ENCODE measurements at places on chromosomes 7 and 10.

DNA sequence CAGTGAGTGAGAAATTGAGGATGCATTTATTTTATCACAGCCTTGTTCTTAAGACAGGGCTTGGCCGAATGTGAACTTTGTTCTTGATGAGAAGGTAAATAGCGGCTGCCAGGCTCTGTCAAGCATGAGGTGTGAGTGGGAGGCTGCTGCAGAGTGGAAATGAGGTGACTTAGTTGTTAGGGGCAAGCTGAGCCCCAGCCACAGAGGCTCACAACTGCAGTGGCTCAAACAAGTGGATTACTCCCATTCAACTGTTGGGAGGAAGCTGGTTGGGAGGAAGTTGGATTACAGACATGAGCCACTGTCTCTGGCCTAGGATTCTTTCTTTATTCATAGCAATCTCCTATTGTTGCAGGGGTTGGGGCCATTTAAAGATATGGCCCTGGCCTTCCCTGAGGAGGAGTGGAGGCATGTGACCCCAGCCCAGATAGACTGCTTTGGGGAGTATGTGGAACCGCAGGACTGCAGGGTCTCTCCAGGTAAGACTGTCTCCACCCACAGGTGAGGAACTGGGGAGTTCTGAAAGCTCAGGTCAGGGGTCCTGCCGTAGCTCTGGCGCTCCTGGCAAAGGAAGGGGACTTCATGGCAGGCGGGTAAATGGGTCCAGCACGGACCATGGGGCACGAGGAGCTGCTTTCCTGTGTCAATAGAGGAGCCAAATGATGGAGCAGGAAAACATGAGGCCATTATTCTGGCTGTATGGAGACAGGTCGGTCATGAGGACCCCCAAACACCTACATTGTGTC lies 7.1 kb downstream of the ZSCAN25 start:
- no peaks in the 10 kb centered on the region for H3K27me3 ChIP-seq
- DNase-seq = no peak
- H3K36me3 ChIP-seq = peaks cover 100% of the 10 kb centered on the region
- no peaks in the 10 kb centered on the region for H3K4me1 ChIP-seq
- no peak overlapping the region for H3K27ac ChIP-seq

- no peaks in the 10 kb centered on the region for H3K4me1 ChIP-seq
- DNase-seq = no peak
- H3K27me3 ChIP-seq = no peaks in the 10 kb centered on the region
- H3K4me3 ChIP-seq = no peak overlapping the region
- no peak overlapping the region for H3K27ac ChIP-seq
Measured at GRCh38 chr10:33031815-33032653, 74.0 kb upstream of the ITGB1 start.

DNA sequence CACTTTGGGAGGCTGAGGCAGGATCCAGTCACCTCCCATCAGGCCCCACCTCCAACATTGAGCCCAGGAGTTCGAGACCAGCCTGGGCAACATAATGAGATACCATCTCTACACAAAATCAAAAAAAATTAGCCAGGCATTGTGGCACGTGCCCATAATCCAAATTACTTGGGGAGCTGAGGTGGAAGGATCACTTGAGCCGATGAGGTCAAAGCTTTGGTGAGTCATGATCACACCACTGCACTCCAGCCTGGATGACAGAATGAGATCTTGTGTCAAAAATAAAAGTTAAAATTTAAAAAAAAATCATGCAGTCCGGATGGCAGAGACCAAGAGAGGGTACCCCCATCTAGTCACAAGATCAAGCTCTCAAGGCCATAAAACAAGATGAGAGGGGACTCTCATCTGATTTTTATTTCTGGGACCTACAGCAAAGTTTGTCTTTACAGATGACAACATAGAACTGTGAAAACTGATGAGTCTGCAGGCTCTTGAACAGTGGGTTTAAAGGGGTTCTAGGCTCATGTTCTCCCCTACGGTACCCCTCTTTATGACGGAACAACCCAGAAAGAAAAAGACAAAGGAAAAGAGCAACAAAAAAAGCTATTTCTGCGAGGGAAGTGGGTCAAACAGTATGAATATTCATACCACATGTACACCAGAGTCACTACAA lies 28.9 kb upstream of the CREB3L2 start:
- H3K4me3 ChIP-seq = no peak overlapping the region
- no peaks in the 10 kb centered on the region for H3K4me1 ChIP-seq
- no peaks in the 10 kb centered on the region for H3K36me3 ChIP-seq
- no peak for DNase-seq

- no peaks in the 10 kb centered on the region for H3K27me3 ChIP-seq
- DNase-seq = no peak
- no peaks in the 10 kb centered on the region for H3K4me1 ChIP-seq
- no peak overlapping the region for H3K27ac ChIP-seq
- no peak overlapping the region for H3K4me3 ChIP-seq
Measured at GRCh38 chr10:130924138-130924819, 387.2 kb downstream of the TCERG1L start.

DNA sequence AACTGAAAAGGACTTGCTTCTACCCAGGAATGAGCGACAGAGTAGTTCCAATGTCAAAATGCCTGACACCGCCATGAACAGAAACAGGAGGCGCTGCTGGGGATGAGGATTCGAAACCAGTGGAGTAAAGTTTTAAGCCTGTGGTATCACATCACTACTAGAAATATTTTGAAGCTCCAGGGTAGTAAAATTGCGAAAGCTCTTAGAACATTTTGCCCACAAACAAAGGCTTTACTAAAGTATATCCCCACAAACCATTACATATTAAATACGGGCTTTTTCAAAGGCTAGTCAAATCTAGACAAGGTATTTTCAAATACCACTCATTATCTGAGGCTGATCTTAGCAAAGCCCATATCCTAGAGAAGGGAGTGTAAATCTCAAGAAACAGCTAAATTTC lies 2.4 kb downstream of the PRDX3 start:
- DNase-seq = peak; percentile 9
- H3K27me3 ChIP-seq = no peaks in the 10 kb centered on the region
- H3K4me1 ChIP-seq = peaks cover 24% of the 10 kb centered on the region
- peak overlapping the region; percentile 21 for H3K27ac ChIP-seq
- peaks cover 9% of the 10 kb centered on the region for H3K36me3 ChIP-seq
- H3K4me3 ChIP-seq = no peak overlapping the region
